Kidney (tissue), 22 donors: ENCODE measurements at places on chromosomes 11 and 22. TPM values are rescaled to one million over a fixed set of nuclear protein-coding genes. Genes with fewer than 3 reads are reported as not detected.

The MISFA gene
- 3.6 TPM for total RNA-seq

The NECTIN1 gene
- total RNA-seq: 13.2 TPM

The OOSP1 gene
- total RNA-seq: not detected

The HINFP gene
- 29.1 TPM for total RNA-seq

The MYO7A gene
- 10.7 TPM for total RNA-seq

The FXYD2 gene
- total RNA-seq: 2,527 TPM

The EMID1 gene
- total RNA-seq: 9.6 TPM

The SCN2B gene
- total RNA-seq: 0.25 TPM

The MUS81 gene
- 54.9 TPM for total RNA-seq

The MEI1 gene
- 14.6 TPM for total RNA-seq

The SHISAL1 gene
- 1.1 TPM for total RNA-seq

The FRMD8 gene
- 41.3 TPM for total RNA-seq

The CDHR5 gene
- 7.0 TPM for total RNA-seq

The KRTAP5-1 gene
- not detected for total RNA-seq

The LDHAL6A gene
- not detected for total RNA-seq

The TMEM151A gene
- 0.19 TPM for total RNA-seq

The BBOX1 gene
- 159 TPM for total RNA-seq

The PHF21B gene
- total RNA-seq: 2.8 TPM
